ENCODE measurements at places on chromosomes 12 and 14. TPM values are rescaled to one million over a fixed set of nuclear protein-coding genes. Genes with fewer than 3 reads are reported as not detected.

GPR162 gene
- 35.6 TPM for polyA plus RNA-seq

GRCh38 chr12:47366157-47366556 is 286.4 kb upstream of the AMIGO2 start:
- no peak for DNase-seq

DNA sequence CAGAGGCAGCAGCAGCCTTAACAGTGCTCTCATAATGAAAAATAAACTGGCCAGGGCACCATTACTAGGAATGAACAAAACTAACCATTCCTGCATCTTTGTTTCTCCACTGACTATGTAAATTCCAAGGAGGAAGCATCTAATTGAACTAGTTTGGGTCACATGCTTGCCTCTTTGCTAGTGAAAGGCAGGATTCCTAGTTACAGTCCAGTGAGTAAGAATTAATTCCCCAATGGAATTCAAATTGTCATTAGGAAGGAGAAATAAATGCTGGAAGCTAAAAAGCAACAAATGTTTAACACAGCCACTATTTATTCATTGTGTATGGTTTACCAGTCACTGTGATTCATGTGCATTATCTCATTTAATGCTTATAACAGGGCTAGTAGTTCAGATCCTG is 316.0 kb downstream of the CCDC91 start:
- no peak for DNase-seq

DNA sequence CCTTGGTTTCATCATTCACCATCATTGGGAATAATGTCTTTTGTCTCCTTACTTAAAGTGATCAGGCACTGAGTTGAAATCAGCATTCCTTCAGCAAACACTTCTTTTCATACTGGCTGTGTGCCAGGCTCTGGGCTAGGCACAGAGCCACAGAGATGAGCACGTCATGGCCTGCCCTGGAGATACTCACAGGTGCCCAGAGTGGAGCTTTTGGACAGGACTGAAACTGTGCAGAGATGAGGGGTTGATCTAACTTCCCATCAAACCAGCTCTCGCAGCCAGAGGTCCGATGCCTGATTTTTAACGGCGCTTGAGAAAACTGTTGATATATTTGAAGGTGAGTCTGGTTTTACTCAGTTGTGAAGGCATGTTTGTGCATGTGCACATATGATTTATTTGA is 43.1 kb downstream of the CACNA1C start:
- DNase-seq: no peak

OR6C2 gene
- not detected for polyA plus RNA-seq

PLA2G1B gene
- 0.75 TPM for polyA plus RNA-seq

GRCh38 chr14:47590767-47591495 is 84.5 kb downstream of the MDGA2 start:
- no peak for DNase-seq

- no peak for DNase-seq
Observed at GRCh38 chr14:24665440-24665991, 31.5 kb upstream of the GZMB start.

- DNase-seq: no peak
Observed at GRCh38 chr12:23628806-23629205, 320.7 kb downstream of the SOX5 start.

- peak; percentile 38 for DNase-seq
Observed at GRCh38 chr14:56057071-56057741, 61.0 kb upstream of the PELI2 start.

WNT5B gene
- polyA plus RNA-seq: 6.5 TPM

- no peak for DNase-seq
Observed at GRCh38 chr14:58904776-58905175, 267.0 kb downstream of the DACT1 start.

- no peak for DNase-seq
Observed at GRCh38 chr14:102977475-102977874, 55.0 kb downstream of the AMN start.
